ENCODE measurements at places on chromosomes 1 and 21.

- DNase-seq = no peak
These were observed 33.3 kb downstream of the HSPG2 start for GRCh38 chr1:21903638-21904453.

DNA sequence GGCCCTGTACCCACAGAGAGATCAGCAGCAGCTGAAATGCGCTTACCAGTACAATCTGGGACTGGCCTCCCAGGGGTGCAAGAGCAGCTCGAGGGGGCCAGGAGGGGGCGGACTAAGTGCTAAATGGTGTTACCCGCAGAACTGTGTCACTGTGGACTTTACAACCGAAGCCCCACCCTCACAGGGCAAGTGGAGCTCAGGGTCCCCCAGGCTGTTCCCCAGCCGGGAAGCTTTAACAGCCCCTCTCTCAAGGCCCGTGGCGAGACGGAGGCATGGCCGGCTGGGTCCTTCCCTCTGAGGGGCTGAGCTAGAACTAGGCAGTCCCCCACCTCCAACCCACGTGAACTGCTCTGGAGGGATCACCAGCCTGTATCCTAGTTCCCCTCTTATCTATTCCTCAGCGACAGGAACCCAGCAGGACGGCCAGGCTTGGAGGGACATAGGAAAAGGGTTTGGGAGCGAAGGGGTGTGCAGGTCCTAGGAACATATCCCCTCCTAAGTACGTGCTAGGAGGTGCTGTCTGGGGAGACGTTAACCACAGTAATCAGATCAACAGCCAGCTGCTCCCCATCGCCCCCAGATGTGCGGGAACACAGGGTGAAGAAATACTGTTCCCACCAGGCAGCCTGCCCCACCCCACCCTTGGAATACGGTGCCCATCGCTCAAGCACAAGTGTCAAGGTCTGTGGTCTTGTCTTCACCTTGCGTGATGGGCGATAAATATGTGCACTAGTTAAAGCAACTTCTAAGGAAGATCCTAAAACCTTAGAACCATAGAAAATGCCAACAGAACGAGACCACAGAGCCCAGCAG, 24.4 kb downstream of the ZBTB17 start:
- DNase-seq = no peak

DNA sequence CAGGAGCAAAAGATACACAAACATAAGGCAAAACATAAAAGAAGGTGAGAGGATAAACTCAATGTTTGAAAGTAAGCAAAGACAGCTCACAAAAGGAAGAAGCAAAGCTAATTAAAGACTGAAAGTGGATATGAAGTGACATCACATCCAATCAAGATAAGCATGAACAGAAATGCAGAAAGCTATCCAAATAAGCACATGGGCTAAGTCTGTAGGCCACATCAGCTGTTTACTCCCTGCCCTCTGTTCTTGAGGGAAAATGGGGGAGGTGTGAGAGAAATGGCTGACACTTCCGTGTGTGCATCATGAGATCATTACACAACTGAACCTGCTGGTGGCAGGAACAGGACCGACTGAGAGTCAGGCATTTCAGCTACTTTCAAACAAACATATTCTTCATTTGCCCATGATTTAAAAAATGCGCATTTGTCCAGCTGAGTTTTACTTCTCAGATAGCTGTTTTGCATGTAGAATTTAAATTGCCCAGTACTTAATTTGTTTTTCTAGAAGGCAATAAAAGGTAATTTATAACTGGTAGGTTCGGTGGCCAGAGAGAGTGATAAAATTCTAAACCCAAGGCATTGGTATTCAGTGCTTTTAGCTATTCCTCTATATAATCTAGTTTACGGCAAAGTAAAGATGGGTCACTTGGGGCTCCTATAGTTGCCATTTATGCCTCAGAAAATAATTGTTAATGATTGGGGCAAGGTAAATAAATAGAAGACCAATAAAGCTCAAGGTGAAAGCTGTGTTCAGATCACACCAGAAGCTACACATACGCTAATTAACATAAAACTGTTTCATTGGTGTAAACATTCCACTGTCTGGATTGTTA, 27.2 kb upstream of the MAN1A2 start:
- DNase-seq = no peak

DNA sequence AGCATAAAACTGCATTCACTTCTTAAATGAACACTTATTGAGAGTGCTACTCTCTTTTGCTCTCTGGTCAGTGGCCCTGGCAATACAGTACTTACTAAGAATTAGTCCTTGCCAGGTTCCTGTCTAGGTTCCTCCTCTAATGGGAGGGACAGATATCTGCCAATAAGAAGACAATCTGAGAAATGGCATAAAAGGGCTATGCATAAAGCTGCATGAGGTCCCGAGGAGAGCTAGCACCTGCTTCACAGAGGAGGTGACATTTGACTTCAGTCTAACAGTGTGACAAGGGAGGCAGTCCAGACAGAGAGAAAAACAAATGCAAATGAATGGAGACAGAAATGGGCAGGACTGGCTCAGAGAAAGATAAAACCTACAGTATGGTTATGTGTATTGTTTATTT, 357.1 kb upstream of the SGIP1 start:
- no peak for DNase-seq

GRCh38 chr1:158931055-158931737, at the start of gene PYHIN1:
TSS of gene PYHIN1 (plus strand) at chr1:158931552. CDS start at chr1:158936911, 5,359 bp downstream.
- no peak for DNase-seq

- DNase-seq = no peak
These were observed 52.8 kb downstream of the CAPN2 start for GRCh38 chr1:223765036-223765718.

- DNase-seq = no peak
These were observed 1793.9 kb downstream of the NCAM2 start for GRCh38 chr21:22791986-22792560.

DNA sequence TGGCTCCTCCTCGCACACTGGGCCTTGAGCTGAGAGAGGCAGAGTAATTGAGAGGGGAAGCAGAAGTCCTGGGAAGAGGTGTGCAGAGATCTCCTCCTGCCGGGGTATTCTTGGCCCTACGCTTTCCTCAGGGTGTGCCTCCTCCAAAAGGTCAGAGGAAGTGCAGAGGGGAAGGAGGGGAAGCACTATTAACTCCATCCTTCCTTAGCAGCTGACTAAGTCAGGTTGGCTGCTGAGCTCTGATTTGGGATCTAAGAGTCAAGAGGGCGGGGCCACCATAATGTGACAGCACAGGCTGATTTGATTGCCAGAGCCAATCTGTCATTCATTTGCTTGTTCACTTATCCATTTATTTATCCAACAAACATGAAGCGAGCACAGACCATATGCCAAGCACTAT, 12.3 kb downstream of the ATP2B4 start:
- no peak for DNase-seq

DNA sequence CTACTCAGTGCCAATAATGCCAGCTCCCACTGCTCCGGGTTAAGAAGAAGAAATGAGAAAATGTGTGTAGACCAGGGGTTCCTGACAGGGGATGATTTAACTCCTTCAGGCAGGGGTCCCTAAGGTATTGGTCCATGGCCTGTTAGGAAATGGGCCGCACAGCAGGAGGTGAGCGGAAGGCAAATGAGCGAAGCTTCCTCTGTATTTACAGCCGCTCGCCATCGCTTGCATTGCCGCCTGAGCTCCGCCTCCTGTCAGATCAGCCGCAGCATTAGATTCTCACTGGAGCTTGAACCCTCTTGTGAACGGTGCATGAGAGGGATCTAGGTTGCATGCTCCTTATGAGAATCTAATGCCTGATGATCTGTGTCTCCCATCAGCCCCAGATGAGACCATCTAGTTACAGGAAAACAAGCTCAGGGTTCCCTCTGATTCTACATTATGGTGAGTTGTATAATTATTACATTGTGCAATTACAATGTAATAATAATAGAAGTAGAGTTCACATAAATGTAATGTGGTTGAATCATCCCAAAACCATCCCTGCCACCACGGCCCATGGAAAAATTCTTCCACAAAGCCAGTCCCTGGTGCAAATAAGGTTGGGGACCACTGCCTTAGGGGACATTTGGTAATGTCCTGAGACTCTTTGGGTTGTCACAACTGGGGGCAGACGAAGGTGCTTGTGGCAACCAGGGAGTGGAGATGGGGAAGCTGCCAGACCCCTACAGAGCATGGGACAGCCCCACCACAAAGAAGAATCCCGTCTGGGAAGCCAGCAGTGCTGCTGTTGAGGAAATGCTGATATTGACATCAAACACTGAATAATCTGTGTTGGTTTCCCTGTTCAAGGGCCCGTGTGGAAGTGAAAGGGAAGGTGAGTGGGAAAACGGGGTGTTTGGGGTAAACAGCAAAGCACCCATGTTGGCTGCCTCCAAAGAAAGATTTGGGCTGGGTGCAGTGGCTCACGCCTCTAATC, 60.8 kb downstream of the DHRS3 start:
- no peak for DNase-seq

GRCh38 chr1:203663821-203664220, 37.2 kb downstream of the ATP2B4 start:
- DNase-seq = no peak

DNA sequence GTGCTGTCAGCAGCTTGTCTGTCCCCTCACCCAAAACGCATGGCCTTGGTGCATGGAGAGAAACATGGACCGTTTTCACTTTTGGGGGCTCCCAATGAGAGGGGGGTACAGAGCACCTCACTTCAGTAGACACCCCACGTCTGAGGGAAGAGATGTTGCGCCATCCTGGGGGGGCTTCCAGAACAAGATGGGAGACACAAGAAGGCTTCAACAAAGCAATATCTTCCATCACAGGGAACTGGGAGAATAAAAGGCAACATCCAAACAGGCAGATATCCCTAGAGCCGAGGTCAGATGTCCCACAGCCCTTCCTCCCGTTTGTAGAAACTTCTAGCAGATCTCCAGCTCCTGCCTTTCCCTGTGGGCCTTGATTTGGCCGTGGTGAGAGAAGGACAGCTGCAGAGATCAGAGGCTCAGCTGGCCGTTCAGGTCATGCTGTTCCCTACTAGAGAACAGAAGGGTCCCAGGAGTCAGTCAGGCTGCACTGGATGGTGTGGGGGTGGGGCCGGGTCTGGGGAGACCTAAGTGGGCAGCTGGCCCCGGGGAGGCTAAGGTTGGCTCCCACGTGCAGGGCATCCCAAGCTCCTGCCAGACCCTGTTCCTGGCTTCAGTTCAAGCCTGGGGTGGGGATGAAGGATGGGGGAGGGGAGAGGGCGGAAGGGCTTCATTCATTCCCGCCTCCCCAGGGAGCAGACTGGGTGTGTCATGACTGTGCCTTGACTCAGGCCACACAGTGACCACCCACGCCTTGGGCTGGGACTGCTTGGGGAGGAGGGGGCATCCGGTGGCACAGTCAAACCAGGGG, 4.4 kb downstream of the PLOD1 start:
- DNase-seq = no peak

GRCh38 chr1:114296413-114296812, 142.7 kb upstream of the SYT6 start:
- no peak for DNase-seq

DNA sequence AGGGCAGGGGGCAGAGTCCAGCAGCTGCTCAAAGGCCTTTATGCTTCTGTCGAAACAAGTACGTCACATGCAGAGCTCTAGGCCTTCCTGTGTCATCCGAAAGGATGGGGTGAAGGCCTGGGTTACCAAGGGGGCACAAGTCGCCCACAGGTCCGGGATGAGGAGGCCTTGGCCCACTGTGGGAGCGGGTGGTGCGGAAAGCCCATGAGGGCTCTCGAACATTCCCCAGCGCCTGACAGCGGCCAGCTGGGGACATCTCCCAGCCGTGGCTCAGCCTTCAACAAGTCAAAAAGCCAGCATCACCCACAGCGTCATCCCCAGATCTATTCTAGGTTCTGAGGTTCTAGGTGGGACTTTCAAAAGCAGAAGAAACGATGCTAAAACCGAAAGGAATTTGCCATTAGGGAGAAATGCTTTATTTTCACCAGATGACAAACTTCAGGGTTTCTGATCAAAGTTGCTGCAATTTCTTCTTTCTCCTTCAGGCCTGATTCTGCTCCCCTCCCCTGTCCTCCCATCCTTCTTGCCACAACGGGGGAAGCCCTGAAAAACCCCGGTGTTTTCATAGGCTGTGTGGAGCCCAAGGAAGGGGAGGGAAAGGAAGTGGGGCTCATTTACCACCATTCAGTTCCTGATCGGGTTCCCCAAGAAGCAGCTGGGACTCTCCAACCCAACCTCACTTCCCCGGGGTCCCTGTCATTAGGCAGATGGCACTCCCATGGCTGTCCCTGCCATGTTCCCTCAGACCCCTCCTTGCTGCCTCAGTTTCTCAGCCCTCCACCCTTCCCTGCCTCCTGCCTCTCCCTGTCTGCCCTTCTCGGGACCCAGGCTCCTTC, 17.6 kb downstream of the GPR137B start:
- DNase-seq = no peak
